ENCODE measurements at places on chromosomes 2 and 18.

DNA sequence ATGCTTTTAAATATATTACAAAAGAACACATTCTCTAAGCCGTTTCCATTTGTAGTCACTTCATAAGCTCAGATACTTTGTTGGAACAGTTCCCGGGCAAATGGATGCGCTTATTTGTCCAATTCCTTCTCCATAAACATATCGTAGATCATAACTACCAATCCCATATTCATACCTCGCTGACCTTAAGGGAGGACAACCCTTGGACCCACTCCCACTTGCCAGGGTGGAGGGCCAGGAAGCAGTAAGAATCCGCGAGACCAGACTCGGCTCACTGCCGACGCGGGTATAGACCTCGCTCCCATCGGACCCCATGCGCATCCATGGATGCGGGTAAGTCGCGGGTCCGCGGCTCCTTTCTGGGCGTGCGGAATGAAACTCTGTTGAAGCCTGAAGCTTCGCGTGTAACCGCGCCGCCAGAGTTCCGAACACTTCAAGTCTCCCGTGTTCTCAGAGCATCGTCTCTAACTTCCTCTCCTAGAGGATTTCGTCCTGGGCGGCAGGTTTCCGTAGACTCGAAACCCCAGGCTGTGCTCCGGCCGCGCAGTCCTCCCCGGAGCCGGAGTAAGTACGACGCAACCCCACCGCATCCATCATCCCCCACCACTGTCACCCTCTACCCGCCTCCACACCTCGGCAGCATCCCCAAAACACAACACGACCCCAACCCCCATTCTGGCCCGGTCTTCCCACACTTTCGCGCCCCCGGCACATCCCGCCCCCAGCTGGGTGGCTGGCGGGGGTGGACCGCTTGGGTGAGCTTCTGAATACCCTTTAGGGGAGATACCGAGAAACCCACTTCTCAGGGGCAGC is 1.1 kb downstream of the DSC3 start:
- no peak for DNase-seq

- peak; percentile 9 for DNase-seq
These were observed 30.9 kb upstream of the SERPINB12 start for GRCh38 chr18:63511285-63511684.

DNA sequence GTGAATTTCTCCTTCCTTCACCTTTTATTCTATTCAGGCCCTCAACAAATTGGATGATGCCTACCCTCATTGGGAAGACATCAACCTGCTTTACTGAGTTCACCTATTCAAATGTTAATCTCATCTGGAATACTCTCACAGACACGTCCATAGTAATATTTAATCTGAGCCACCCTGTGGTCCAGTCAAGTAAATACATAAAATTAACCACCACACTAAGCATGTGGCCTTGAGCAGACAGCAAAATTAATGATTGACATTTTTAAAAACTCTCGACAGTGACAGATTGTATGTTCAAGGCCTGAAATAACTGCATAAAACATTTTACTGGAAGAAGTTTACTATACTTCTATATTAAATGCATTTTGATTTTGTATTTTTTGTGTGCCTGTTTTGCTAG is 540.6 kb upstream of the GCFC2 start:
- no peak for DNase-seq

DNA sequence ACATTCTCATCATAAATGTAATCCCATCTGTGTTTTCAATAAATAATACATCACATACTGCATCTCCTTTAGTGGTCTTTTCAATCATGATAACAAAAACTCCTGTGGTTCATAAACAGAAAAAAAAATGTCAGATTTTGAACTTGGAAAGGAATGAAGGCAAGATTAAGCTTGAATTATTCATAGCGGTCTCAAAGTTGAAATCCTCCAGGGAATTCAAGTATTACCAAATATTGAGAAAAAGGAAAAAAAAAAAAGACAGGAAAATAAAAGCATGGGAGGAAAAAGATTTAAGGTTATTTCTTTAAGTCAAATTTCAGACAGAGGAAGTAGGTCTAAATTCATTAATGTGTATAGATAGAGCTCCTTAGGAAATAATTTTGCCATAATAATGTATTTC is 92.1 kb downstream of the COLEC12 start:
- no peak for DNase-seq

GRCh38 chr18:25704494-25704893 is 352.5 kb upstream of the ZNF521 start:
- no peak for DNase-seq

DNA sequence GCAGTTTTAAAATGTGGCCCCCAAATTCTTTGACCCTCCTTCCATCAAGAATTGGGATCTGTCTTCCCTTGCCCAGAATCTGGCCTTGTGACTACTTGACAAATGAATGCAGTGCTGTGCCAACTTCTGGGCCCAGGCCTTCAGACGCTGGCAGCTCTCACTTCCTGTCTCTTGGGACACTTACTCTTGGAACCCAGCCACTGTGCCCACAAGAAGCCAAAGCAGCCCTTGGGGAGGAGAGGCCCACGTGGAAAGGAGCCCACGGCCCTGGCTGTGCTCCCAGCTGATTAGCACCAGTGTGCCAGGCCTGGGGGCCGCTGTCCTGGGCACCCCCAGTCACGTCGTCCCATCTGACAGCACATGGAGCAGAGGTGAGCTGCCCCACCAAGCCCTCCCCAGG is 56.6 kb downstream of the RPL37A start:
- DNase-seq, result peak; percentile 48

DNA sequence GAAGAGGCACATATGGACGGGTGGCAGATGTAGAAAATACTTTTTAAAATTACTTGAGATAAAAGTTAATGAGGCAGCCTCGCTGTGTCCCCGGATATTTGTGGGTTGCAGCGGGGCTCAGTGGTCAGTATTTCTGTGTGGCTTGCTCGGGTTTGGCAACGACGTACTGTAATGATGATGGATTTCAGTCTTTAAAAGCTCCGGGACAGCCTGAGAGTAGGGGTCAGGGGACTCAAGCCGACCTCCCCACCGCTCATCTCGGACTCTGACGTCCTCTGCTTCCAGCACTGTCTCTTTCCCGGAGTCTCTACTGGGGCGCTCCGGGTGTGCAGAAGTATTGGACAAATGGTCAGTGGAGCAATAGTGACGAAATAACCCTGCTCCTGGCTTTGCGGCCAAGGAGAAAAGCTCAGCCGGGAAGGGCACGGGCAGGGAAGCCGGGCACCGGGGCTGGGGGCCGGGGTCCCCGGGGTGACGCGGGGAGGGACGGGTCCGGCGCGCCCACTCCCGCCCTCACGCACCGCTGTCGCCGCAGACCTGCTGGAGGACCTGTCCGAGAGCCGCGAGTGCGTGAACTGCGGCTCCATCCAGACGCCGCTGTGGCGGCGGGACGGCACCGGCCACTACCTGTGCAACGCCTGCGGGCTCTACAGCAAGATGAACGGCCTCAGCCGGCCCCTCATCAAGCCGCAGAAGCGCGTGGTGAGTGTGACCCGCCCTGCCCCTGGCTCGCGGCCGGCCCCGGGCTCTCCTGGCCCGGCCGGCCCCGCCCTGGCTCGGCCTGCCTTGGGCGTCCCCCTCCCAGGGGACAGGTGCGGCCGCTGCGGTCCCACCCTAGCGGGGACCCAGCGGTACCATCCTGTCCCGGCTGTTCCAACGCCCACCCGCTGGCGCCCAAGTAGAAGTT is 7.3 kb downstream of the GATA6 start:
- DNase-seq, result no peak

- no peak for DNase-seq
These were observed 187.4 kb downstream of the LPIN1 start for GRCh38 chr2:11933854-11934253.

GRCh38 chr2:135327146-135327545 is 203.9 kb downstream of the ZRANB3 start:
- no peak for DNase-seq

- DNase-seq, result no peak
These were observed 80.3 kb downstream of the GYPC start for GRCh38 chr2:126736133-126736874.

DNA sequence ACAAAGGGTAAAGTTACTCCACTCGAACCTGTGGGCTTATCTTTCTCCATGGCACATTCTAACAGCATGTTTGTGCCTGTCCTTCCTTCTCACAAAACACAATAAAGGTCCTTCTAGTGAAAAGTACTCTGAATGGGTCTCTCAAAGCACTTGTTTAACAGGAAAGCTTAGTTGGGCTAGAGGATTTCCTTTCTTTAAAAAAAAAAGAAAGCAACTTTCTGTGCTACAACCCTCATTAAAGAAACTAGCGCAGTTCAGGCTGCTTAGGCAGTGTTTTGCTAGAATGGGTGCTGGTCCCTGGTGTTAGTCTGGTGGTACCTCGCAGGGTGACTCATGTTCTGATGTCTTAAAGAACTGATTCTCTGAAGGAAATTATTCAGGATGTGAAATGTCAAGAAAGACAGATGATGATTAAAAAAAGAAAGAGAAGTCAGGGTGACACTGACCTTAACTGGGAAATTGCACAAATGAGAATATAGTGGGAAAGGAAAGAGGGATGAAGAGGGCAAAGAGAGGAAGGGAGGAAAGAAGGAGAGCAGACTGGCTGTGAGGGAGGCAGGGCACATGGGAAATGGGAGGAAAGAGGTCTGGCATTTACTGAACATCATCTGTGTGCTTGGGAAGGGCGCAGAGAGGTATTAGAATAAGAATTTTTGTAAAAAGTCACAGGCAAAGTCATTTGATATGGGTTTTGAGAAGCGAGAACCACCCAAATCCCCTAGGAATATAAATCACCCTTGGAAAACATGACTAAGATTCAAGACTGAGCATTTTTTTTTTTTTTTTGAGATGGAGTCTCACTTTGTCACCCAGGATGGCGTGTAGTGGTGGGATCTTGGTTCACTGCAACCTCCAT is 74.9 kb downstream of the ATP8B1 start:
- no peak for DNase-seq

DNA sequence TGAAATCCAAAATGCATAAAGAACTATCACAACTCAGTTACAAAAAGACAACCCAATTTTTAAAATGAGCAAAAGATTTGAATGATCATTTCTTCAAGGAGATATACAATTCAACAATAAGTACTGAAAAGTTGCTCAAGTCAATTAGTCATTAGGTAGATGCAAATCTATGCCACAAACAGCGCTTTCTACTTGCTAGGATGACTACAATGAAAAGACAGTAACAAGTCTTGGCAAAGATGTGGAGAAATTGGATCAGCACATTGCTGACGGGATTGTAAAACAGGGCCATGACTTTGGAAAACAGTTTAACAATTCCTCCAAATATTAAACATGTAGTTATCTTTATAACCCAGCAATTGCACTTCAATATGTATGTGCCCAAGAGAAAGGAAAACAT is 166.3 kb upstream of the MC4R start:
- no peak for DNase-seq

GRCh38 chr18:56107821-56108477 is 520.0 kb upstream of the TCF4 start:
- no peak for DNase-seq

- no peak for DNase-seq
These were observed 54.0 kb upstream of the SCN1A start for GRCh38 chr2:166181813-166182154.

GRCh38 chr2:5932556-5933469 is 240.6 kb downstream of the SOX11 start:
- no peak for DNase-seq

DNA sequence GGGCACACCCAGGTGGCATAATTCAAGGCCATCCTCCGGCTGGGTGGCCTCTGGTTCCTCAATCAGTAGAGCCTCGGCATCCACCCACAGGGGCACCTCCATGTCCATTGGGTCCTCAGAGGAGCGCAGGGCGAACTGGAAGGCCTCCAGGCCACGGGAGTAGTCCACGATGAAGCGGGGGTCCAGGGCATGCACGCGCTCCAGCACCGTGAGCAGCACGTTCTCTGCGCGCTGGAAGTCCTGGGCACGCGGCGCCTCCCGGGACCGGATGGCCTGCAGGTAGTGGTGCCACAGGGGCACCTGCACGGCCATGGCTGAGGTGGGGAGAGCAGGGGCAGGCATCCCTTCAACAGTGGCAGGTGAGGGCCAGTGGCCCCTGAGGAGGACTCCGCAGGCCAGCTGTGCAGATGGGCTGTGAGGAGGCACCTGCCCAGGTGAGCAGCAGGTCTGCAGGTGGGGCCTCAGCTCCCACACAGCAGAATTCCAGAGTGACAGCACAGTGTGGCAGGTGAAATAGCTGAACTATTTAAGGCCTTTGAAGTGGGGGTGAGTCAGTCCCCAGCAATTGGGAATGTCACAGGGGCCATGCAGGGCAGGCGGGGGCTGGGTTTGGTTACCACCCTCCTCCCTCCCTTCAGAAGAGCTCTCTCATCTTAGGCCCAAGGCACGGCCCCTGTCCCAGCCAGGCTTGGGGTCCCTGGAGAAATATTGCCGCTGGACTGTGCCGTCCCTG is at the start of gene MAB21L4:
Gene MAB21L4, minus strand, starts transcription at position 501 of the 733 bp plus-strand sequence. Its CDS starts 159 bp downstream, at position 342.
- no peak for DNase-seq

DNA sequence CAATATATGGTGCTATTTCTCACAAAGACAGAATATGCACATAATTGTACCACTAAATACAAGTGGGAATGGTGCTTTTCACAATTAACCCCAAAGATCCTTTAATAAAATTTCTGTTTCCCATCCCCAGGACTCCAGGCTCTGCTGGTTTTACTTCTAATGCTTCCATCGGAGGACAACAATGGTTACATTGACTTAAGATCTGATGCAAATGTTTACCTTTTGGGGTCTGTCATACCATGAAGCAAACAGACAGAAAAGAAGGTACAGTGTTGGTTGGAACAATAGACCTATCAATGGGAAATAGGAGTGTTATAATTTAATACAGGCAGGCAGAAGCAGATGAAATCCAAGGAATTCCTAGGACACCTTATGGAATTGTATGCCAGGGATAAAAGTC is 105.7 kb downstream of the UPP2 start:
- no peak for DNase-seq

GRCh38 chr2:213609570-213610170 is 325.4 kb downstream of the SPAG16 start:
- DNase-seq, result no peak

DNA sequence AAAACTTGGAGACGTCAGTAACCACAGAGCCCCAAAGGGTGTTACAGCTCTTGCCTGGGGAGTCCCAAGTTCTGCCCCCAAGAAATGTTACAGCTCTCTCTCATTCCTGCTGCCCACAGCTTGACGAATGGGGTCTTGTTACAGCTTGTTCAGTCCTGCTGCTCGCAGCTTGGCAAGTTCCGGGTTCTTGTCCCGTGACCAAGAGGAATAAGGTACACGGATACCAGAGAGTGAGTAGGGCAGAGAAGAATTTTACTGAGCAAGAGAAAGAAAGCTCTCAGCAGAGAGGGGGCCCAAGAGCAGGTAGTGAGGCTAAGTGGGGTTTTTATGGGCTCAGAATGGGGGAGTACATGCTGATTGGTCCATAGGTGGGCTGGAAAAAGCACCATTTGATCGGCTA is 27.2 kb downstream of the SLC39A6 start:
- DNase-seq, result no peak

GRCh38 chr2:88866756-88867155 is 175.3 kb downstream of the RPIA start:
- DNase-seq, result no peak

GRCh38 chr2:104857262-104858005 is 3.5 kb downstream of the POU3F3 start:
- DNase-seq, result no peak
